ENCODE measurements at places on chromosomes 11 and 22.

DNA sequence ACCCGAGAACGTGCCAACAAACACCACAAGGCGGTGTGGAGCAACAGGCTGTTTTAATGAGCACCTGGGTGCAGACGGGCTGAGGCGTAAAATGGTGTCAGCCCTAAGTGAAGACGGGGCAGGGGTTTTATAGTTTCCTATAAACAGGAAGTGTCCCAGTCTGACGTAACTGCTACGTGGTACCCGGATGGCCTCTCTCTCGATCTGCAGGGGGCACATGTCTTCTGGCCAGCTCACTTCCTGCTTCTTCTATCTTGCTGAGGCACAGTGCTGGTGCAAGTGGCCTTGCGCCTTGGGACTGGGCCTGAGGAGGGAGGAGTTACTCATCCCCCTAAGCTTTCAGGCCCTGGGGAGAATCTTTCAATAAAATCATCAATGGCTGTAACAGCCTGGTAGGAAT lies 20.9 kb downstream of the OOSP3 start:
- no peak for DNase-seq

- no peak for DNase-seq
Measured at GRCh38 chr11:117969160-117969991, 16.8 kb upstream of the IL10RA start.

DNA sequence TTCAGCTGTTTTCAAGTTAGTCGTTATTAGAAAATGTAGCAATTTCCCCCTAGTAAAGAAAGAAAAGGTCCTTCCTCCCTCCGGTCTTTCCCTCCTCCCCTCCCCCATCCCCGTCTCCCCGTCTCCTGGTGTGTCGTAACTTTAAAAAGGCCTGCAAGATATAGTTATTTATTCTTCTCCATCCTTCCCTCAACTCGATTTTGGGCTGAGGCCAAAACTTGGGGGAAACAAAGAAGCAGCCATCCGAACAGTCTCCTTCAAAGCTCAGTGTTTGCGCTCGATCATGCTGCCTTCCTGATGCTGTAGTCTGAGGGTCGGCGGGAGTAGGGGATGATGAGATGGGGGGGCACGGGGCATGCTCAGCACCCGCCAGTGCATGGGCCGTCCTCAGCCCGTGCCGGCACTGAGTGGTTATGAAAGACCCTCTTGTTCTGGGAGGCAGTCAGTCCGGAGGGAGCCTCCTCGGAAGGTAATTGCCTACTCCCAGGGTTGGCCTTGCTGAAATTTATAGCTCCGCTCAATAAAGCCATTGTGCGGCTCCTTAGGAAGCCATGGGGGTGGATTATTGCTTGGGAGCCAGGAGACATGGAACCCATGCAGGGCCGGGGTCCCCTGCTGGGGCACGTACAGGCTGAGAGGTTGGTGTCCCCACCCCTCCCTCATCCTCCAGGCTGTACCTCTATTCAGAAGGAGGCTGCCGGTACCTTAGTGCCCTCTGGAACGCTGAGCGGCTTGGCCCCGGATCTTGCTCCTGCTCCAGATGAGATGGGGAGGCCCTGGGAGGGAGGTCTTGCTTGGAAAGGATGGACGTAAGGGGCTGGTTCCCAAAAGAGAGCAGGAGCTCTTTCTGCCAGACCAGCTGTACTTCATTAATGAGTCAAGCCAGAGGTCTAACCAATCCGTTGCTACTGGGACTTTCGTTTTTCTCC lies 212.7 kb upstream of the CADM1 start:
- no peak for DNase-seq

GRCh38 chr11:122494221-122494620 lies 161.3 kb upstream of the UBASH3B start:
- DNase-seq, result no peak

DNA sequence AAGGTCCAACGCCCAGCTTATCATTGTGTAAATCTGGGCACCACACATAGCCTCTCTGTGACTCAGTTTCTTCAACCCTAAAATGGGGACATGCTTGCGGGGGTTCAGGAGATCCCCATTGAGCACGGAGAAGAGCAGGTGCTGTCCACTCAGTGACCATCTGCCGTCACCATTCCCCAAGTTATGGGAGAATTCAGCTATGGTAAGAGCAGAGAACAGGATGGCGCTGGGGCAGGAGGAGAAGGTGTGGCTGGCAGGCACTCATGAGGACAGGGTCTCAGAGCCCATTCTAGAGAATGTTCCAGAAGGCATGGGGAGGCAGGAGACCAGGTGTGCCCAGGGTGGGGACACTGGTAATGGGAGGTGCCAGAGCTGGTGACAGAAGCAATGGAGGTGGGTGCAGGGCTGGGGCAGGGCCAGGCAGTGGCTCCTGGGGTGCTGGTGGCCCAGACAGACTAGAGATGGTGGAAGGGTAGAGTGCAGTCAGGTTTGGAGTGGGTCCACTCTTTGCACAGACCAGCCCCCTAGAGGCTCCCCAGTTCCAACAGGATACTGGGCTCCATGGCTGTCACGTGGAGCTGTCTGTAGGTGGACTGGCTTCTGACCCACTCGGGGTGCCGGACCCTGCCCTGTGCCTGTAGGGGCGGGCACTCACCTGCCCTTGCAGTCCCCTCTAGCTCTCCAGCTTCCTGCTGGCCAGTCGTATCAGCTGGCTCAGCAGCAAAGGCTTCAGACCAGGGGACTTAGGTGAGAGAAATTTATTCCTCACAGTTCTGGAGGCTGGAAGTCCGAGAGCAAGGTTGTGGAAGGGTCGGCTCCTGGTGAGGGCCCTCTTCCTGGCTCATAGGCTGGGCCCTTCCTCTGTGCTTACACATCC lies 84.7 kb downstream of the CDKN1C start:
- DNase-seq, result no peak

GRCh38 chr11:67421430-67422031 lies 6.1 kb downstream of the CARNS1 start:
- no peak for DNase-seq

GRCh38 chr11:12990162-12990480 lies 19.0 kb upstream of the RASSF10 start:
- no peak for DNase-seq

GRCh38 chr11:33391893-33392251 lies 134.7 kb downstream of the HIPK3 start:
- DNase-seq, result no peak

DNA sequence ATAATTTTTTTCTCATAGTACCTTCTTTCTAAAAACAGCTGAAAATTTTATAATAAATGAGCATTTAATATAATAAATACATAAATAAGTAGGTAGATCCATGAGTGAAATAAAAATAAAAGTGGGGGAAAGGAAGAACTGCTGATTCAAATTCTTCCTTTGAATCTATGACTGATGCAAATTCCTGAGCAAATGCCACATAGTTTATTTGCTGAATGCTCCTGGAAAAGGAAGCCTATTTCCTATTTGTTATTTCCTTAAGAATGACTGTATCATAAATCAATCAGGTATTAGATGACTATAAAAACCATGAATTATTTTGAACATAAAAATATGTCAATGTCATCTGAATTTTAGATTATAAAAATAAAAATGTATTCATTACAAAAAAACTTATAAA lies 16.6 kb downstream of the BTBD10 start:
- no peak for DNase-seq

DNA sequence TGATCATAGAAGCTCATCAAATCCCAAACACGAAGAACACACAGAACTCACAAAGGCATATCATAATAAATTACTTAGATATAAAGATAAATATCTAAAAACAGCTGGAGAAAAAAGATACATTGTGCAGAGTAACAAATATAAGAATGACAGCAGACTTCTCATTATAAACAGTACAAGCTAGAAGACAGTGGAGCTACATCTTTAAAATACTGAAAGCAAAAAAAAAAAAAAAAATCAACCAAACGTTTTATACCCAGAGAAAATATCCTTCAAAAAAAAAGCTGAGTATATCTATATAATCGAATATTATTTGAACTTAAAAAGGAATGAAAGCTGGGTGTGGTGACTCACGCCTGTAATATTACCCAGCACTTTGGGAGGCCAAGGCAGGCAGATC lies 90.0 kb downstream of the SBF2 start:
- no peak for DNase-seq

DNA sequence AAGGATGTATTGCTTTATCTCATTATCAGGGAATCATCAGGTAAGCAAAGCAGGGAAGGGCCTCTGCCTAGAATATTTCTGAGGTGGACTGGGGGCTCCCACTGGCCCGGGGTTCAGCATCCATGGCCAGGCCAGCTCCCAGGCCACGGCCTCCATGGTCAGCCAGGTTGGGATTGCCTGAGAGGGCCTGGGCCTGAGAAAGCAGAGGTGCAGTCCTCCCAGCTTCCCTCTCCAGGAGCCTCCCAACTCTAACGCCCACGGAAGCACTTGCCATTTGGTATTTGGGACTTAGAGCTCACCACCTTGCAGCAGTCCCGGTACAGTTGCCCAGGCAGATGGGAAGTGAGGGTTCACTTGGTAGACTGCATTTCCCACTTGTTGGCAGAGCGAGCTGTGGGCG lies 12.7 kb downstream of the DGAT2 start:
- DNase-seq, result no peak

DNA sequence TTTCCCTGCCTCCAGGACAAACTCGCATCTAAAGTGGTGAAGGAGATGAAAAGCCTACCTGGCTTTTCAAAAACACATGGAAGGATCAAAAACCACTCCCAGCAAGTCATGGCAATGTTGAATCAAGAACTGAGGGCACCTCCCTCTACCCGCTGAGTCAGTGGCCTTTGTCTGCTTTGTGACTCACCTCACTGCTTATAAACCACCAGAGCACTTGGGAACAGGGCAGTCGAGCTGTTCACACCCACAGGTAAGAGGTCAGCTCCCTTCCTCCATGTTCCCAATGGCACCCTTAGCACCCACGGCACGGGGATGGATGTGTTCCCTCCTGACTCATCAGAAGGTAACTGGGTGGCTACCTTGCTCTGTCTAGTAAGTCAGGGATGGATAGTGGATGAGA lies 21.7 kb downstream of the TENM4 start:
- DNase-seq, result no peak

DNA sequence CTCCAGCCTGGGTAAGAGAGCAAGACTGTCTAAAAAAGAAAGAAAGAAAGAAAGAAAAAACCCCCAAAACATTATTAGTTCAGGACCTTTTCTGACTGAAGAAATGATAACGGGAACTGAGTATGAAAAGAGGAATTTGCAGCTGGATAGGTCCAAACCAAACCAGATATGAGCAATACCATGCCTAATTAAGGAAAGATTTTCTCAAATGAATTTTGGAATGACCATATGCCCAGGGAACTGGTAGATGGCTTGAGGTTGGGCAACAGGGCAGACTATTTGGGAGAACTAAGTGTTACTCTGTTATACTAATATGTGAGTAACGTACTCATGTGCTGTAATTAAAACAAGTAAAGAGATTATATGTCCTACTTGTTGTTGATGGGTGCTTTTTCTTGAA lies 186.1 kb downstream of the TMEM135 start:
- no peak for DNase-seq

- DNase-seq, result no peak
Measured at GRCh38 chr11:104772806-104773241, 125.4 kb downstream of the CASP12 start.

DNA sequence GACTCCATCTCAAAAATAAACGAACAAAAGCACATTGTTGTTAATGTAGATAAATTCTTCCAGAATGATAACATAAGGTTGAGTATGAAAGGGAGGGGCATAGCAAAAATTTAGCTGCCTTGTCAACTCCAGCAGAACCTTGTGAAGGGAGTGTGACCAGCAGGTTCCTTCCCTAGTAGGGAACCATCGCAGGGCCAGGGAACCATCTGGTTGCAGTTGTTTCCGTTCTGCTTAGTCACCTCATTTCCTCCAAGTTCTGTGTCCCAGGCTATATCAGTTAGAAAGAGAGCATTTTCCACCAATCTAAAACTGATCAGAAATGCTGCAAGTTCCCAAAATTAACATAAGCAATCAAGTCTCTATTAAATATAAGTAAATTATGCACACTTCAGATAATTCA lies 126.7 kb upstream of the BLID start:
- no peak for DNase-seq

DNA sequence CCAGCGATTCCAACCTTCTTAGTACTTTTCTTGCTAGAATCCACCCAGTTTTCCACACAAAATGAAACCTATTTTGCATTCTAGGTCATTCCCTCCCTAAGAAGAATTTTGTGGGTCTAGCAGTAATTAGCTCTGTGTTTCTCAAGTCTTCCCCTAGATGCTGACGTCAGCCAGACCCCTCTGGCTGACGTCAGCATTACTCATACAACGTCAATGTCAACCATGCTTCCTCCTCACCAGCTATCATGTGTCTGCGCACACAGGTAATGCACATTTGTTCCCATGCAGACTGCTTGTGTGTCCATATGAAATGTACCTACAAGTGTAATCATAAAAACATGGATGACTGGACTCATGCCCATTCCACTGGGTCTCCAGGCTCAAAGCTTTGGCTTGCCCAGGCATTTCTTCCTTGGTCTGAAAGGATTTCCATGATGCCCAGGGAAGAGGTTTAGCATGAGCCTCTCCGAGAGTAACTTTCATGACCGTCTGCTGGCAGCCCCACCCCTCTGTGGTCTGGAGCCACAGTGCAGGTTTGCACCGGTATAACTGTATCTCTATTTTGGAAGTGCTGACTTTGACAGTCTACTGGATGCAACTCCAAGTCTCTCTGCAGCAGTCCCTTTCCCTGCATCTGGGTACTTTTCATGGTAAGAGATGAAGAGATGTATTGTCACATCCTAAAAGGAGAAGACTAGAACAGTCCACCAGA lies 58.6 kb downstream of the DSCAML1 start:
- no peak for DNase-seq

DNA sequence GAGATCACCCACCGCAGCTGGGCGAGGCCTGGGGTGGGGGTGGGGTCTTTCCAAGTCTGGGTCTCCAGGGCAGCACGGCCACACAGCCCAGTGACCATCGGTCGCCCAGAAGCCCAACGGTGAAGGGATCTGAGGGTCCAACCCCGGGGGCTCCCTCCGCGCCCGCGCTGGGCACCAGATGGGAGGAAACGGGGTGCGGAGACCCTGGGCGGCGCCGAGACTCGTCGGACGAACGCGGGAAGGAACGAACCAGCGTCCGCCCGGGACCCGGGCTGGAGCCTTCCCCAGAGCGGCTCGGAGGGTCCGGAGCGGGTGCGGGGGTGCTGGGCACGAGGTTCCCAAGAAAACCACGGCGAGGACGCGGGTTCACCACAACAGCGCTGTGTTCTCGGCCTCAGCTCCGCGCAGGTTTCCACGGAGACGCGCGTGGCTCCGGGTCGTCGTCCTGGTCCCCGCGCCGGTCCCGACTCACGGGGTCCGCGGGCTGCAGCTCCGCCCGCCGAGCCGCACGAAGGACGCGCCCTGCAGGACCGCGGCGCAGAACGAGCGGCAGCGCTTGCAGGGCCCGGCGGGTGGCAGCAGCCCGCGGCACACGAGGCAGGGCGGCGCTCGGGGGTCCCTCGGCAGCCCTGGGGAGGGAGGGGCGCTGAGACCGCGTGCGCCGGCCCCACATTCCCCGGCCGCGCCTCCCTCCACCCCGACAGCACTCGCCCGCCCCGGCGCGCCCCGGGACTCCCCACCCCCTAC lies 2.3 kb upstream of the IL17REL start:
- no peak for DNase-seq

GRCh38 chr22:20238536-20238900 lies 29.6 kb downstream of the RTN4R start:
- DNase-seq, result no peak

GRCh38 chr11:123362186-123362585 lies 67.9 kb upstream of the GRAMD1B start:
- no peak for DNase-seq

GRCh38 chr11:94243571-94244515 lies 60.5 kb upstream of the IZUMO1R start:
- DNase-seq, result no peak

GRCh38 chr11:86395061-86395551 lies 20.4 kb downstream of the CCDC81 start:
- no peak for DNase-seq

- DNase-seq, result no peak
Measured at GRCh38 chr22:19515654-19516377, 8.4 kb downstream of the CLDN5 start.
